ENCODE measurements at places on chromosomes 16 and 17. TPM values are rescaled to one million over a fixed set of nuclear protein-coding genes. Genes with fewer than 3 reads are reported as not detected.

- no peak for DNase-seq
These were observed 14.4 kb upstream of the FAAP100 start for GRCh38 chr17:81566461-81567126.

- DNase-seq, result no peak
These were observed 20.6 kb upstream of the PIK3R6 start for GRCh38 chr17:8887834-8888703.

DNA sequence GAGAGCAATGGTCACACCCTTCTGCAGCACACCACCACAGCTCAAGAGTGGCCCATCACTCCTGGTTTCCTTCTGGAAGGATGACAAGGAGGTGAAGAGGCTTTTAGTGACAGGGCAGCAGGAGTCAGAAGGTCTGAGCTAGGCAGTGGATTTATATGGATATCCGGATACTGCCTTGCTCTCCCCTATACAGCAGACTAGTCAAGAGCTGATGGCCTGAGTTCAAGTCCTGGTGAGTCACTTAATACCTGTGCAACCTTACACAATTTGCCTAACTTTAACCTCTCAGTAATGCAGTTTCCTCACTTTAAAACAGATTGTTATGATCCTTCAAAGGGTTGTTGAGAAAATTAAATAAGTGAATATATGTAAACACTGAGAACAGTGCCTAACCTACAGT is 22.9 kb downstream of the MYO18A start:
- no peak for DNase-seq

GRCh38 chr17:31067691-31068184 is 27.0 kb upstream of the NF1 start:
- no peak for DNase-seq

GRCh38 chr17:76930107-76930506 is 61.9 kb downstream of the MGAT5B start:
- no peak for DNase-seq

- DNase-seq, result no peak
These were observed 552.3 kb downstream of the TOX3 start for GRCh38 chr16:51994597-51994996.

DNA sequence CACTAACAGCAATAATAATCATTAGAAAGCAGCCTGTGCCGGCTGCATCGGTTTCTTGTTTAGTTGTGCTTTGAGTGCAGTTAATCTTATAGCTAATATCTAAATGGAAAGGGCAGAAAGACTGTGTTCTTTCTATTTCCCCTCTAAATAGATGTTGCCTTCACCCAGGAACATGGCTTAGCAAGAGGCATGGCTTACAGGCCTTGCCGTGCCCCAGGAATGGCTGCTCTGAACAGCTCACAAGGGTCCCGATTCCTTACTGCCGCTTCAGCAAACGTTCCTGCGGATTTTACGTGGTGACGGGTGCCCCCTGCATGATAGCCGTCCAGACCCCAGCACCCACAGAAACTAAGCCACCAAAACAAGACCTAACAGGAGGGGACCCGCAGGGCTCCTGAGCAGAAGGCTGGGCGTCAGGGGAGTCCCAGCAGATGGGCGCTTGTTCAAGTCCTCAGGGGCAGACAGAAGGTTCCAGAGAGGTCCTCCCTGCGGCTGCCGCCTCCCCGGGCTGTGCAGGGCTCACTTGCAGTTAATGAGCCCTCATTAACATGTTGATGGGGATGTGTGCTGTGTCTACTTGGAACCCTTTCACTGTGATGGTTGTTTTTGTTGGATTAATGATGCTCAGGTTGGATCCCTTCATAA is 52.5 kb upstream of the ENPP7 start:
- no peak for DNase-seq

- DNase-seq, result no peak
These were observed 2.9 kb downstream of the IKZF3 start for GRCh38 chr17:39861235-39861634.

GRCh38 chr17:50681263-50682200 is 26.2 kb downstream of the ANKRD40 start:
- DNase-seq, result peak; percentile 3

- no peak for DNase-seq
These were observed 2.8 kb downstream of the ADGRG1 start for GRCh38 chr16:57630931-57631845.

DNA sequence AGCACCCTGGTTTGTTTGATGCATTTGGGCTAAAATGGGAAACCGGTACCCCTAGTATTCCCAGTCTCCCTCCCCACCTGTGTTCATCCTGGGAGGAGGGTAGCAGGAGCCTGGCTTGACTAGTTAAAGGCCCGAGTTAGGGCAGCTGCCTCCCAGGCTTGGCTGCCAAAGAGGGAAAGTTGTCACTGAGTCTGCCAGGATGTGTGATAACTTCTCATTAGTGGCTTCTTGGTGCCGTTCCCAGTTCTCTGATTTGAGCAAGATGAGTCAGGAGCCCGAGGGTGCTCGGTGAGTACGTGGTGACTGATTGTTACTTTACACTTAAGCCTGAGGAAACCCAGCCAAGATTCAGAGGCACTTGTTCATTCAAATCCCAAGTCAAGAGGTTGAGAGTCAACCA is 2.5 kb downstream of the KRT32 start:
- no peak for DNase-seq

GRCh38 chr16:24969071-24969470 is 46.1 kb downstream of the ARHGAP17 start:
- no peak for DNase-seq

- no peak for DNase-seq
These were observed 74.1 kb downstream of the MYH11 start for GRCh38 chr16:15782573-15783365.

- no peak for DNase-seq
These were observed 175.6 kb upstream of the IRX3 start for GRCh38 chr16:54462151-54462651.

Gene COX11
- total RNA-seq, result 30.3 TPM

Gene TEX19
- not detected for total RNA-seq

Gene POLR2C
- total RNA-seq, result 125 TPM

Gene GUCY2D
- total RNA-seq, result 0.06 TPM

Gene NFAT5
- total RNA-seq, result 19.5 TPM

Gene CSH1
- not detected for total RNA-seq

Gene CLEC10A
- 0.59 TPM for total RNA-seq

Measured in CD4-positive, alpha-beta T cell (primary cell).